Activated CD4-positive, alpha-beta T cell treated with anti-CD3 and anti-CD28 coated beads, Interleukin-2, amount 10 ng/mL, durations not matched to agents 7 days and 5 days (primary cell): ENCODE measurements at places on chromosomes 2 and 18. TPM values are rescaled to one million over a fixed set of nuclear protein-coding genes. Genes with fewer than 3 reads are reported as not detected.

DNA sequence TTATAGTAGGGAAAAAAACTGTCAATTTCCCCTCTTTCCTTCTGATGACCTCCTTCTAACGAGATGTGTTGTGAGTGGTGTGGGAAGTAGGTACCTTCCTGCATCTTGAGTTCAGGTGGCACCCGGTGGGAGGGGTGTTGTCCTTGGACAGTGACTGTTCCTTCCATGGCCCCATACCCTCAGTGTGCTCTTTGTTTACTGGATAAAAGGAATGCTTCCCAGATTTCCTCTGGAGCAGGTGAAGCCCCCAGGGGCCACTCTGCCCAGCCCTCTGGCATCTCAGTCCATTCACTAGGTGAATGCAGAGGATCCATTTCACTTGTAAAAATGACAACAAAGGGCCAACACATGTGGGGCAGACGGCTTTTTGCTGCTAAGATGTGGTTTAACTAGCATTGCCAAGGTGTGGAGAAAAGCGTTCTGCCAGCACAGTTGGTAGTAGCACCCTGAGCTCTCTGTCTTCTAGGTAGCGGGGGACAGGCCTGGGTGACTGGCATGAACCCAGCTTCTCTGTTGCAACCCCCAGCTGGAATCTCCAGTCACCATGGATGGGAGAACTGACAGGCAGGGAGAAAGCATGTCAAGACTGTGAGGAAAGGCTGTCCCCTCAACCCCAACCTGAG is 6.9 kb downstream of the GDF7 start:
- peaks cover 47% of the 10 kb centered on the region for H3K27me3 ChIP-seq
- H3K4me1 ChIP-seq: peaks cover 1% of the 10 kb centered on the region
- DNase-seq: no peak
- no peak overlapping the region for H3K4me3 ChIP-seq

GRCh38 chr2:199707593-199708185 is 143.3 kb downstream of the FTCDNL1 start:
- peaks cover 2% of the 10 kb centered on the region for H3K4me1 ChIP-seq
- DNase-seq: no peak
- H3K27ac ChIP-seq: no peak overlapping the region
- H3K36me3 ChIP-seq: no peaks in the 10 kb centered on the region

- peaks cover 5% of the 10 kb centered on the region for H3K27me3 ChIP-seq
- no peak overlapping the region for H3K4me3 ChIP-seq
- no peak for DNase-seq
- H3K4me1 ChIP-seq: peaks cover 11% of the 10 kb centered on the region
- H3K27ac ChIP-seq: no peak overlapping the region
- H3K36me3 ChIP-seq: peaks cover 3% of the 10 kb centered on the region
Measured at GRCh38 chr2:8564475-8564874, 117.4 kb upstream of the ID2 start.

GRCh38 chr2:64404002-64404731 is 49.8 kb upstream of the LGALSL start:
- H3K4me1 ChIP-seq: no peaks in the 10 kb centered on the region
- H3K4me3 ChIP-seq: no peak overlapping the region
- peaks cover 5% of the 10 kb centered on the region for H3K27me3 ChIP-seq
- H3K36me3 ChIP-seq: no peaks in the 10 kb centered on the region
- DNase-seq: no peak
- H3K27ac ChIP-seq: no peak overlapping the region

GRCh38 chr2:200640901-200641300 is 55.1 kb downstream of the AOX1 start:
- no peaks in the 10 kb centered on the region for H3K4me1 ChIP-seq
- no peaks in the 10 kb centered on the region for H3K36me3 ChIP-seq
- peaks cover 8% of the 10 kb centered on the region for H3K27me3 ChIP-seq

- peaks cover 11% of the 10 kb centered on the region for H3K4me1 ChIP-seq
- no peaks in the 10 kb centered on the region for H3K27me3 ChIP-seq
- no peak for DNase-seq
- H3K4me3 ChIP-seq: no peak overlapping the region
- peaks cover 2% of the 10 kb centered on the region for H3K36me3 ChIP-seq
Measured at GRCh38 chr18:56921896-56922480, 224.9 kb upstream of the BOD1L2 start.

GRCh38 chr2:155727187-155727895 is 605.2 kb downstream of the NR4A2 start:
- H3K27ac ChIP-seq: no peak overlapping the region
- H3K36me3 ChIP-seq: no peaks in the 10 kb centered on the region
- no peak for DNase-seq
- no peaks in the 10 kb centered on the region for H3K27me3 ChIP-seq
- H3K4me1 ChIP-seq: no peaks in the 10 kb centered on the region

- no peaks in the 10 kb centered on the region for H3K36me3 ChIP-seq
- no peaks in the 10 kb centered on the region for H3K4me1 ChIP-seq
- H3K27me3 ChIP-seq: no peaks in the 10 kb centered on the region
- H3K4me3 ChIP-seq: no peak overlapping the region
- H3K27ac ChIP-seq: no peak overlapping the region
- DNase-seq: no peak
Measured at GRCh38 chr18:60100778-60101177, 201.0 kb downstream of the PMAIP1 start.

- no peak overlapping the region for H3K27ac ChIP-seq
- H3K36me3 ChIP-seq: no peaks in the 10 kb centered on the region
- H3K4me3 ChIP-seq: no peak overlapping the region
Measured at GRCh38 chr2:219018286-219018685, 23.0 kb downstream of the CFAP65 start.

DNA sequence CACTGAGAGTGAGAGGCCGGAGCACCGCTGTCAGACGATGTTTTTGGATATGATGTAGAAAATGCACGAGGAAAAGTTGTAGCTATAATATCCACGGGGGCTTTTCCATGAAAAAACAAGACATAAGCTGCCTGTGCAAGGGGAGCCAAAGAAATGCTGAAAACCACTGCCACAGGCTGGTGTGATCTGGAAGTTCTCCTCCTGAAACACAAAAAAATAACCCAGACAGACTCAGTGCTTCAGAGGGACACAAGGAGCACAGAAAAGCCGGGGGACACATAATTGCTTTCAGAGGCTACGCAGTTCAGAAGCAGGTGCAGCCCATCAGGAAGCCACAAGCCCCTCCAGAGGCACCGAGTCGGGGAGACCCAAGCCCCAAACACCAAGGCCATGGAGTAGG is 98.2 kb downstream of the ZNF516 start:
- peaks cover 9% of the 10 kb centered on the region for H3K4me1 ChIP-seq
- no peak overlapping the region for H3K27ac ChIP-seq
- H3K4me3 ChIP-seq: no peak overlapping the region
- peaks cover 6% of the 10 kb centered on the region for H3K27me3 ChIP-seq

- no peak overlapping the region for H3K27ac ChIP-seq
- H3K4me3 ChIP-seq: no peak overlapping the region
- no peak for DNase-seq
- H3K36me3 ChIP-seq: no peaks in the 10 kb centered on the region
Measured at GRCh38 chr2:188813315-188813714, 160.9 kb upstream of the COL3A1 start.

- DNase-seq: no peak
- peaks cover 30% of the 10 kb centered on the region for H3K4me1 ChIP-seq
- H3K27ac ChIP-seq: peak overlapping the region; percentile 74
- peaks cover 80% of the 10 kb centered on the region for H3K36me3 ChIP-seq
Measured at GRCh38 chr2:10792001-10792634, 20.5 kb downstream of the PDIA6 start.

GRCh38 chr2:227461811-227462461 is 10.0 kb upstream of the AGFG1 start:
- no peak for DNase-seq
- no peak overlapping the region for H3K27ac ChIP-seq
- H3K4me3 ChIP-seq: no peak overlapping the region
- no peaks in the 10 kb centered on the region for H3K36me3 ChIP-seq
- peaks cover 74% of the 10 kb centered on the region for H3K4me1 ChIP-seq
- no peaks in the 10 kb centered on the region for H3K27me3 ChIP-seq

DNA sequence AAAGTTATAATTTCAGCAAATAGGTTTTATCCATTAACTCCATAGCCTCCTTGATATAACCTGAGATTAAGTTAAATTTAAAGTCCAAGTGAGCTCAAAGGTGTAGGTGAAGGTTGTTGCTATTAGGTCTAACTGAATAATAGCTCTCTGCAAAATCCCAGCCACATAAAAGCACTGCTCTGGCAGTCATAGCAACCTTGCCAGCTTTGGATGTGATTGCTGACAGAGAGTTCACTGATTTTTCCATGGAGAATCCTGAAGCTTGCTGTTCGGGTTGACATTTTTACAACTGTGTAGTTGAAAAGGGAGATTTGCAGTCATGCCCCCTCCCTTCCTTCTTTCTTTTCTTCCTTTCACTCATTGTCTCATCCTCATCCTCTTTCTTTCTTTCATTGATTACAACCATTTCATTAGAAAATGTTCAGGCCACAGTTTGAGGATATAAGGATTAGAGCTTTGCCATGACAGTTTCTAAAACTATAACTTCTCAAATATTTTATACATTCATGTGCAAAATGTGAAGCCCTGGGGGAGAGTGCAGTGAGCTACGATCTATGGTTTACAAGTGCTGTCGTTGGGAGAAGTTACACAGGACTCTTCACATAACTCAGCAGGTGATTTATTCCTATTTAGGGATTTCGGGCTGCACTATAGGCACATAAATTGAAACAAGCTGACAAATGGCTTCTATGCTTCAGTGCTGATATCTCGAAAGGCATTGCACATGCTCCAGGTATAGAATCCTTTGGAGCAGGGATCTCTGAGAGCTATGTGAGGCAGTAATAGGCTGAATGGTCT is 193.8 kb downstream of the LRRTM4 start:
- H3K4me1 ChIP-seq: no peaks in the 10 kb centered on the region
- H3K4me3 ChIP-seq: no peak overlapping the region
- no peak for DNase-seq
- no peak overlapping the region for H3K27ac ChIP-seq
- H3K27me3 ChIP-seq: no peaks in the 10 kb centered on the region
- H3K36me3 ChIP-seq: no peaks in the 10 kb centered on the region

- DNase-seq: no peak
- peaks cover 72% of the 10 kb centered on the region for H3K36me3 ChIP-seq
- no peak overlapping the region for H3K27ac ChIP-seq
- peaks cover 30% of the 10 kb centered on the region for H3K4me1 ChIP-seq
- no peaks in the 10 kb centered on the region for H3K27me3 ChIP-seq
Measured at GRCh38 chr2:10794876-10795275, 17.7 kb downstream of the PDIA6 start.

DNA sequence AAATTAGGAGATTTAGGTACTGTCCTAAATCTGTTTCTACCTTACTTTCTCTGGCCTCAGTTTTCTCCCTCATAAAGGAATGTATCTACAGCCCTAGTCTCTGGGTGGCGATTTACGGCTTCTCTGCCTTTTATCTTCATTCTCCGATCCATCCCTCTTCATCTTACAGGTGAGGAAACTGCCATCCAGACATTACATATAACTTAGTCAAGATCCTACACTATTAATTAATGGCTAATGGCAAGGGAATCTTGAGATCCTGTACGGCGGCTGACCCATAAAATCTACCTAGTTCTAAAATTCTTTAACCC is 386 bp upstream of the YIPF4 start:
- H3K4me3 ChIP-seq: peak overlapping the region; percentile 93
- peak overlapping the region; percentile 92 for H3K27ac ChIP-seq
- peaks cover 29% of the 10 kb centered on the region for H3K4me1 ChIP-seq
- peaks cover 3% of the 10 kb centered on the region for H3K27me3 ChIP-seq
- no peak for DNase-seq

DNA sequence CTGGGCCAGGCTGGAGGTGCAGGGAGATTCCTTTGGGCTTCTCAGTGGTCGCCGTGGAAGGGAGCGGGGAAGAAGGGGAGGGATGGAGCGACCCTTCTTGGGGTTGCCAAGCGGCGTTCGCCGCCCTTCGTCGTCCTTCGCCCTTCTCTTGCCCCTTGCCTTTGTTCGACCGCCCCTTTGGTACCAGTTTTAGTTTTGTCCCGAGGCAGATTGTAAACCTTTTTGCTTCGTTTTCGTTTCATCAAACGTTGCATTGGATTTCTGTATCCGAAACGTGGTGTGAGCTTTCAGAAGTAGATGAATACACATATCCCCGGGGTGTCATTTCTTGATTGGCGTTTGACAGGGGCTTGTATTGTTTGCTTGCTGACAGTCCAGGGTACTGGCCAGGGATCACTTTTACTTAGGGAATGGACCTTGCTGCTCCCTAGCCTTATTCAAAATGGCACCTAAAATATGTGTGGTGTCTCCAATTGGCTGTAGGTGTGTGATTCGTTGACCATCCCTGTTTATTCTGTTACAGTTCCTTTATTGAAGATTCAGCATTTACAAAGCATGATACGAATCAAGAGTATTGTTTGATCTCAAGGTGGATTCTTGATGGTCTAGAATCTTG is 788 bp downstream of the USP14 start:
- H3K4me3 ChIP-seq: peak overlapping the region; percentile 90
- H3K36me3 ChIP-seq: peaks cover 13% of the 10 kb centered on the region
- no peaks in the 10 kb centered on the region for H3K27me3 ChIP-seq
- no peak for DNase-seq
- H3K4me1 ChIP-seq: peaks cover 34% of the 10 kb centered on the region

DNA sequence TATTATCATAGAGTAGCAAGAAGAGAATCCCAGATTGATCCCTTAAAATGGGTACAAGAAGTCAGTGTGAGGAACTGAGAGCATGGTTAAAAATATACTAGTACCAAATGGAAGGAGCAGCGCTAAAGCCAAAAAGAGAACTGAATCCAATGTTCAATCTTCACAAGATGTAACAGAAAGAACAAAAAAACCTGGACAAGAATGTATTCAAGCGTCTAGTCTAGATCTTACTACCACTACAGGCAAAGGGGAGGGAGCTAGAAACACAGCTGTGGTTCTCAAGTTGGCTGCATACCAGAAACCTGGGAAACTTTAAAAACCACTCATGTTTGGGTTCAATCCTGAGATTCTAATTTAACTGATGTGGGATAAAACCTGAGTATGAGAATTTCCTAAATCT is 57.5 kb downstream of the PIAS2 start:
- H3K27ac ChIP-seq: no peak overlapping the region
- peaks cover 34% of the 10 kb centered on the region for H3K36me3 ChIP-seq
- H3K4me1 ChIP-seq: peaks cover 8% of the 10 kb centered on the region

- H3K36me3 ChIP-seq: no peaks in the 10 kb centered on the region
- peaks cover 51% of the 10 kb centered on the region for H3K27me3 ChIP-seq
- no peak for DNase-seq
- no peak overlapping the region for H3K27ac ChIP-seq
Measured at GRCh38 chr2:210226223-210226622, 976 bp upstream of the ACADL start.

DNA sequence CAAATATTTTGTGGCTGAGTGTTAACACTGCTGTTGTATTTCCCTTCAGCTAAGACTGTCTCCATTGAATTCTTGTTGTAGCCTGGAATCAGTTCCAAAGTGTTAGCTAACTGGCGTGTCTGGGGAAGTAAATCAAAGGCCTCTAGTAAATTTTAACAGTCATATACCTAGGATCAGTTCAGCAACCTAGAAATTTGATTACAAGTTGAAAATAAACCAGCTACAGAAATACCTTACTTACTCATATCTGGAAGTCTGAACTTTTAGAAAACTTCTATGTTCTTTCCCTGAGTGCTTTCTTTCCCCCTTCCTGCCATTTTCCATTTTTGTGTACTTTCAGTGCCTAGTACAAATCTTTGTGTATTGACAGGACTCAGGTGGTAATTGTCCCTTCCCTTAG is 396.7 kb upstream of the DCC start:
- no peaks in the 10 kb centered on the region for H3K27me3 ChIP-seq
- no peaks in the 10 kb centered on the region for H3K4me1 ChIP-seq
- no peak overlapping the region for H3K4me3 ChIP-seq
- H3K36me3 ChIP-seq: no peaks in the 10 kb centered on the region
- H3K27ac ChIP-seq: no peak overlapping the region

RALB gene
- total RNA-seq: 46.8 TPM

TUBA3D gene
- total RNA-seq: not detected

PKDCC gene
- total RNA-seq: not detected

NAT8 gene
- not detected for total RNA-seq

KCNIP3 gene
- not detected for total RNA-seq

FRZB gene
- total RNA-seq: not detected
